ENCODE measurements at places on chromosomes 4 and X.

DNA sequence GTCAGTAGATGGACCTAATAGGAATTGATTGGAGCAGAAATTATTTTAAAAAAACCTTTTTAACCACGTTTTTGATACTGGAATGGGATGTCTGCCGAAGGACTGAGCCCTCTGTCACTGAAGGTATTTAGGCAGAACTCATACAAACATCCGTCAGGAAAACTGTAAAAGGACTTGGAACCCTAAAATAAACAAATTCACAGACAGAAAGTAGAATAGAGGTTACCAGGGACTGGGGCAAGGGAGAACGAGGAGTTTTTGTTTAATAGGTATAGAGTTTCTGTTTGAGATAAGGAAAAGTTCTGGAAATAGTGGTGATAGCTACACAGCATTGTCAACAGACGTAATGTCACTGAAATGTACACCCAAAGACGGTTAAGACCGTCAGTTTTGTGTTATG lies 105.5 kb downstream of the BCOR start:
- DNase-seq = no peak

- no peak for DNase-seq
Observed at GRCh38 chr4:128861856-128862518, 52.5 kb downstream of the JADE1 start.

- no peak for DNase-seq
Observed at GRCh38 chr4:92825791-92826190, 522.0 kb downstream of the GRID2 start.

GRCh38 chrX:153861151-153861550 lies 24.8 kb downstream of the L1CAM start:
- DNase-seq = no peak

DNA sequence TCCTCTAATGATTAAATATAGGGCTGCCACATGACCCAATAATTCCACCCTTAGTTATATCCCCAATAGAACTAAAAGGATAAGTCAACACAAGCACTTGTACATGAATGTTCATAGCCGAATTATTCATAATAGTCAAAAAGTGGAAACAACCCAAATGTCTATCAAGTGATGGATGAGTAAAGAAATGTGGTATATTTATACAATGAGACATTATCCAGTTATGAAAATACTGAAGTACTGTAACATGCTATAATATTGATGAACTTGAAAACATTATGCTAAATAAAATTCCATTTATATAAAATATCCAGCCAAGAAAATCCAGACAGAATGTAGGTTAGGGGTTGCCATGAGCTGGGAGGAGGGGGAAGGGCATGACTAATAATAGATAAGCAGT lies 436.7 kb upstream of the AADAT start:
- no peak for DNase-seq

Measured in ACHN (cell line).